ENCODE measurements at places on chromosomes 13 and 19. TPM values are rescaled to one million over a fixed set of nuclear protein-coding genes. Genes with fewer than 3 reads are reported as not detected.

The ATP4B gene
- total RNA-seq = not detected

The LRRC8E gene
- 15.1 TPM for total RNA-seq

The ZNF540 gene
- total RNA-seq = 1.7 TPM

The GPR18 gene
- not detected for total RNA-seq

The ZNF544 gene
- 40.6 TPM for total RNA-seq

The VSTM1 gene
- total RNA-seq = not detected

The TNNT1 gene
- 7.1 TPM for total RNA-seq

All from kidney epithelial cell (primary cell).